Stimulated activated CD4-positive, alpha-beta T cell treated with anti-CD3 and anti-CD28 coated beads, Interleukin-1b, Interleukin-23, amount 100 ng/mL, for 24 hours (primary cell): ENCODE measurements at places on chromosomes 2 and 18.

- no peak for DNase-seq
Observed at GRCh38 chr18:39419315-39419714, 1853.7 kb upstream of the CELF4 start.

DNA sequence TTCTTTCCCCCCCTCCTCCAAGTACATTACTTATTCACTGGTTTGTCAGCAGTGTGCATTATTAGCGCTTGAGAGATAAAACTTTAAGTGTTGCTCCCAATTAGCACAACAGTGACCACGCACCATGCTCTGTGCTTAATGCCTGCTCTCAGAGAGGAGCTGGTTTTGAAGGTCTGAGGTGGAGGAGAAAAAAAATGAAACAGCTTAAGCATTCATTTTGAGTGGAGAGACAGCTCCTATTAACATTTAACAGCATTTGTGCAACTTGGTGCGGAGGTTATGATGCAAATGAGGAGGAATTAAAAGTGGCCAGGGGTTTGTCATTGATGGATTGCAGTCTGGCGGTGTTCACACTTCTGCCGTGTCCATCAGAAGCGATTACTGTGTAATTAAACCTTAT lies 141.8 kb downstream of the FIGN start:
- no peak for DNase-seq

DNA sequence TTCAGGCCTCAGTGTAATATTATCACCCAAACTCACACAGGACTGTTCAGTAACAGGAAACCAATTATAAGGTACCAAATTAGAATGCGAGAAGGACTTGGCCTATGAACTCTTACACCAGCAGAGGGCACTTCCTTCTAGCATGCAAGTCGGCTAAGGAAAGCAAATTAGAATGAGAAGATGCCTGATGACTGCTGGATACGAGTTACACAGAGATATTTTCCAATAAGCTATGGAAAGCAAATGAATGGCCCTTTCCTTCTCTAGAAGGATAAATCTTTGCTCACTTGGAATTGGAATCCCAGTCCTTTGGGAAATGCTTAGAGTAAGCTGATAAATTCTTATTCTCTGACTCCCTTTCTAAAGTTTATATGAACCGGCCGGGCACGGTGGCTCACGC lies 109.8 kb downstream of the AP1S3 start:
- DNase-seq, result no peak

GRCh38 chr2:108594132-108594981 lies 60.1 kb downstream of the LIMS1 start:
- no peak for DNase-seq

GRCh38 chr2:63374341-63374740 lies 213.9 kb downstream of the WDPCP start:
- no peak for DNase-seq

DNA sequence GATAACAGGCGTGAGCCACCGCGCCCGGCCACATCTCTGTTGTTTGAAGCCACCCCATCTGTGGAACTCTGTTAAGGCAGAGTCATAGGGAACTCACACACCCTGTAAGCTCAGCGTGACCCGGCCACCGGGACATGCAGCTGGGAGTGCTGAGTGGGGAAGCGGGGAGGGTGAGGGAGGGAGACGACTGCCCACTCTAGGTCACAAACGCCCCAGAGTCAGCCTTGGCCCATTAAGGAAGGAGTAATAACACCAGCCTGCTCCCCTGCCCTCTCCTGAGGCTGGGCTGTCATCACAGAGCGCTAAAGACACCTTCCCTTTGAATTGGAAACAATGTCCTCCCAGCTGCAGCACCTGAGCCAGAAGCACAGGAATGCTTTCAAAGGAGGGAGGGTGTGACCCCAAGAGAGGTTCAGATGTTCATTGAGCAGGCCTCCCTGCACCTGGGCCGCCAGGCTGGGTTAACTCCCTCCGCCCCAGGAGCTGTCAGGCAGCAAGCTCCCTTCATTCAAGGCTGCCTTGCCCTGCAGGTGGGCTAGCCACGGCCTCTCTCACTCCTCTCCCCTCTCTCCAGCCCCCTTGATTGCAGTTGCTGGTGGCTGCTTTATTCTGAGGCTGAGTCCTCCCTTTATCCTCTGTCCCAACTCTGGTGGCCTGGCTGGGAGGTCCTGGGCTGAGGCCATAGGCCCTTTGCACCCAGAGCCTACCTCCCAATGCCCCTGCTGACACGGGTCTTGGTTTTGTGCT lies 77.2 kb upstream of the HPCAL1 start:
- no peak for DNase-seq

DNA sequence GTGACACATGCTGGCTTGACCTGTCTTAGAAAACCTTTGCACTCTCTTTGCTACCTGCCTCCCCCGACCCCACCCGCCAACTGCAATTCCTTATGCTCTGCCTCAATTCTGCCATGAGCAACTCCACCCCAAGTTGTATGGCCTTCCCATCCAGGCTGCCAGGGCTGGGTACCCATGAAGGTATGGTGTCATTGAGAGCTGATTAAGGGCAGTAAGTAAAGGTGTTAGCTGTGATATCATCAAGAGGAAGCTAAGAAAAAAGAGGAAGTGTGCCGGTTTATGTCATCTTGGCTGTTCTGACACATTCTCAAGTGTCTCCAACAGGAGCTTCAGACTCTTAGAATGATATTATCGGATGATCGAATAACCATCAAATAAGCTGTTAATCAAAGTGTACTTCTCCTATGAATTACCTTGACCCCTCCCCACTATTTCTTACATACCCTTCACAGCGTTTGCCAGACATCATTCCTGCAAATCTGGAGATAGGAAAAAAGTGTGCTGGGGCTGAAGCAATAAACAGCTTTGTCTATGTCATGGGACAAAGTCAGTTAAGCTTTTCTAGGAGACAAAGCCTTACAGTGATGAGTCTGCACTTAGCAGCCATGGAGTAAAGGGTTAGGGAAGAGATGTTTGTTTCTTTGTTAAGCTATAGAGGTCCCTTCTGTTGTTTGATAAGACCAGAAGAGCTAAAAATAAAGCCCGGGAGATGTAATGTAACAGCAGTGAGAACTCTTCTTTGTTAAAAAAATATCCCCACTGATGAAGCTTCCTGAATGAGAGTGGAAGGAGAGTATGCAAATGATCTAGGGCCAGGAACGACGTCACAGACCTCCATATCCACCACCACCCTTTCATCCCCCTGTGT lies 40.4 kb upstream of the SMAD2 start:
- DNase-seq, result no peak

GRCh38 chr18:23953984-23954383 lies 60.6 kb upstream of the TTC39C start:
- DNase-seq, result no peak

DNA sequence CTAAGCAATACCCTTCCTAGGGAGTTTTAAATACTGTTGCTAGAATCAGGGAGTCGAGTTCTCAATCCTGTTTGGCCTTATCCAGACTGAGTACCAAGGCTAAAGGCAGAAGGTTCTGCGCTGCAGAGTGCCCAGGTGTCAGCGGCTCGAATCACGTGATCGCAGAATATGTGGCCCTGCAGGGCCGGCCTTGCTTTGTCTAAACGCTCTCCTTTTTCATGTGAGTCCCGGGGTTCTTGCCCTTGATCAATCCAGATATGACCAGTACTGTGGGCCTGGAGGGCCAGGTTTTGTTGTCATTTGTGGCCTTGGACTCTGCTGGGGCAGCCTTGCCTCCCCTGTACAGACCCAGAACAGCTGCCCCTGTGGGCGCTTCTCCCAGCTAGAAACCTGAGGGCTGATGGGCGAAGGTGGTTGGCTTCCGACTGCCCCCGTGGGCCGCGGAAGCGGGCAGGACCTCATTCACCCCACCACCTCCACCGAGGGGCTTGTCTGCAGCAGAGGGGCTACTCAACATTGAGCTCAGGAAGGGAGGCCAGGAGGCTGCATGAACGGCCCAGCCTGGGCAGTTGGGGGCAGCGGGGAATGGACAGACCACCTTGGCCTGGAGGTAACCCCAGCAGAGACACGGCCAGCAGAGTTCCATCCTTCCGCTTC lies 225.0 kb downstream of the ALPK2 start:
- DNase-seq, result no peak

GRCh38 chr2:219658874-219659273 lies 31.4 kb downstream of the SLC4A3 start:
- no peak for DNase-seq

DNA sequence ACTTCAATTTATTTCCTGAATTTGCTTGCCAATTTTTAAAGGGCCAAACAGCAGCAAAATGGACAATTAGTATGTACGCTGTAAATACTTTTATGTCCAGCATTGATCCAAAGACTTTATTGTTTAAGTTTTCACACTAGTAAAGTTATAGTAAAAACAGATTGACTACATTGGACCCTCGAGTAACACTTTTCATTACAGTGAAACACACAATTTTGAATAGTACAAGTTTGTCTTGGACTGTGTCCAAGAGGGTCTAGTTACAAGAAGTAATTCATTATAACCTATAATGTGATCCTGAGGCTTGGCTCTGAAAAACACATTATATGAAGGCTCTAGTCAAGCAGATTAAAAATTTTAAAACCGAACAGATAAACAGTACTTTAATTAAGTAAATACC lies 11.4 kb upstream of the RBBP8 start:
- DNase-seq, result no peak

DNA sequence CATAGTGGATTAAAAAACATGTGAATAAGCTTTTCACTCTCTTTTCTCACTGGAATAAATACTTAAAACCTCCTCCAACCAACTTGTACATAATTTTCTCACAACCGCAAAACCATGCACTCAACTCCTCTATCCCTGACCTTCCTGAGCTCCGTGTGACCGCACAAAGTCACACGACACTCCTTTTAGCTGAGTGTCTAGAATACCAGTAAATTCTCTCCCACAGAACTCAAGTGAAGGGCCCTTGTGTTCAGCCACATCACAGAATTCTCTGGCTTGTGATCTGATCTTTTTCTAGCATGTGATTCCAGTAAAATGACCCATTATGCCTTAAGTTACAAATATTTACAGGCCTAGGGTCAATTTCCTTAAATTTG lies 91.2 kb upstream of the ARL4C start:
- DNase-seq, result no peak

GRCh38 chr2:99338029-99338585 lies 918 bp downstream of the EIF5B start:
- DNase-seq, result no peak

- no peak for DNase-seq
Observed at GRCh38 chr2:193467276-193467987, 1272.7 kb upstream of the TMEFF2 start.

GRCh38 chr18:43665105-43665788 lies 388.0 kb upstream of the SYT4 start:
- no peak for DNase-seq

DNA sequence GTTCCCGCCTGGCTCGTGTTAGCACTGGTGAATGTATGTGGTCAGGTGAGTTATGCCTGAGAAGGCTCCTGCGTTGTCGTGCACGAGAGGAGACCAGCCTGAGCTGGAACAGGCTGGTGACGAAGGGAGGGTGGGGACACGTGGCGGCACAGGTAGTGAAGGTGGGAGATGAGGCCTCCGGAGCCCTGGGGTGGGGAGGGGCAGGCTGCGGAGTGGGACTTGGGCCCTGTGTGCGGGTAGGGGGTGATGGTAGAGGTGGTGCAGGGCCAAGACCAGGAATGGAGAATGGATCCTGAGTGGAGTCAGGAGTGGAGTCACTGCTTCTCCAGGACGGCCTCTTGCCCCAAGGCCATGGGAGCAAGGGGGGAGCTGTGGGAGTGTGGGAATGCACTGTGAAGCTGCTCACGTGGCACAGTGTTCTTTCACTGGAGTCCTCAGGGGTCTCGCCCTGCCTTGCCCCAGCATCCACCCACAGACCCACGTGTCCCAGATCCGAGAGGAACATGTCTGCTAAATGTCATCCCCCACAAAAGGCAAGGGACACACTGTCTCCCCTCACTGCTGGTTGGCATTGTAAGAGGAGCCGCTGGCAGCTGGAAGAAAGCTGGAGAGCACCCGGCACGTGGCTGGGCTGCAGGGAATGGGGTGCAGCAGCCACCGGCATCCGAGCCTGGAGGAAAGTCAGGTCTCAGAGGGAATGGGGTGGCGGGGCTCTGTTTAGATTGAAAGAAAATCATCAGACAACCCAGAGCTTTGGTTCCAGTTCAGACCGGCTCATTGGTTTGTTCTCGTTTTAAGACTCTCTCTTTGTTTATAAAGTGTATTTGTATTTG lies 63.7 kb downstream of the CYP26B1 start:
- DNase-seq, result no peak

DNA sequence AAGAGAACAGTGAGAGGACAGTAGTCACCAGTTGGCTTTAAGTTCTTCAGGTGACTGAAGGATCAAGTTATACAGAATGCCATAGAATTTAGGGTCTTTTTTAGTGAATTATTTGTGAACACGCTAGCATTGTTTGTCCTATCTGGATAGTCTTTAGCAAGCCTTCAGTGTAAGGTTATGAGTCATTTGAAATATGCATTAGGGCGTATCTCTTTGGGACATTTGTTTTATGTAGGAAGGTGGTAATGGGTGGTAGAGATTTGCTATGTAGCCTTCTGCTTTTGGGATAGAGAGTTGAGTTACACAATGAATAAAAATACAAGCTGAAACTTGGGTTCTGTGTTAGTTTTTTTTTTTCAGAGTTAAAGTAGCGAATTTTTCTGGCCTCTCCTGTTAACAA lies 13.0 kb downstream of the ACTR2 start:
- no peak for DNase-seq

DNA sequence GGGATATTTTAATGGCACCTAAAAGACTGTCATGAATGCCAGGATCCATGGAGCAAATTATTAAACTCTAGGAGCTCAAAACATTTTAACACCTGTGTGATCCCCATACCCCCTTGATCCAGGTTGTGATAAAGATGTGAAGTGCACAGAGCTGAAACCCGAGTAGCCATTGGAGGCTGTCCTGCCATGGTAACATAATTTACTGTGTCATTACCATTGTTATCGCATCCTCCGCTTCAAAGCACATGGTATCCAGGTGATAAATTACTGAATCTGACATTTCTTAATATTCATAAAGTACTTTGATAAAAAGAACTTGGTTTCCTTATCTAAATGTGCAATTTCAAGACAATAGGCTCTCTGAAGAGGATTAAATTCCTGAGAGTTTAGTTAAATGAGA lies 109.3 kb downstream of the CHST9 start:
- no peak for DNase-seq

- no peak for DNase-seq
Observed at GRCh38 chr2:242019344-242019743, 149.8 kb downstream of the RTP5 start.

- no peak for DNase-seq
Observed at GRCh38 chr2:27509326-27509725, 12.7 kb downstream of the GCKR start.

GRCh38 chr2:117720765-117721164 lies 93.7 kb upstream of the DDX18 start:
- no peak for DNase-seq

GRCh38 chr2:35585972-35586371 lies 769.6 kb upstream of the CRIM1 start:
- no peak for DNase-seq

- peak; percentile 21 for DNase-seq
Observed at GRCh38 chr2:39128919-39129391, 8.1 kb upstream of the SOS1 start.
